IMR-90 (cell line): ENCODE measurements at places on chromosomes 4 and X. TPM values are rescaled to one million over a fixed set of nuclear protein-coding genes. Genes with fewer than 3 reads are reported as not detected.

- no peak for DNase-seq
Measured at GRCh38 chr4:960636-961350, 12.6 kb downstream of the DGKQ start.

DNA sequence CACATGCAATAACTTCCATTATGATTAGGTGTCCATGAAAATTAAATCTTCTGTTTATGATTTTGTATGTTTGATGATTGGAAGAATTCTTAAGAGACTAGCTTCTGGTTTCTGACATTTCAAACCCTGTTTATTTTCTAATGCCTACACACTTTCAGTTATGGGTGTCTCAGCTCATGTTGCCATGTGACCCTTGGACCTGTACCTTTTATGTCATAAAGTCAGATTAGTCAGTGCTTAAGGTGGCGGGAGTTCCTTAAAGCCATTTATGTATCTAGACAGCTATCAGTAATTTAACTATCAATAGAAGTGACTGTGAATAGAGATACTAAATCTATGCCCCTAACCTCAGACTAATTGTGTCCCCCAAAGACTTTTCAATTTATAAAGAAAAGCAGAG, 155.6 kb downstream of the GBA3 start:
- no peak for DNase-seq

- DNase-seq: no peak
Measured at GRCh38 chrX:149494844-149495565, 10.1 kb downstream of the IDS start.

Gene KLB
- total RNA-seq: not detected in 2 replicates
